Left ventricle myocardium superior (tissue), 1 donor: ENCODE measurements at places on chromosomes 11 and 22.
A peak's percentile ranks its signal among the peaks of the same experiment; 100 is the strongest.

- no peak for DNase-seq
These were observed 199.0 kb downstream of the ETS1 start for GRCh38 chr11:128388206-128388815.

GRCh38 chr11:75233754-75234172 is 6.8 kb upstream of the TPBGL start:
- no peak for DNase-seq

- no peak for DNase-seq
These were observed 51.8 kb upstream of the KIRREL3 start for GRCh38 chr11:127052404-127052803.

DNA sequence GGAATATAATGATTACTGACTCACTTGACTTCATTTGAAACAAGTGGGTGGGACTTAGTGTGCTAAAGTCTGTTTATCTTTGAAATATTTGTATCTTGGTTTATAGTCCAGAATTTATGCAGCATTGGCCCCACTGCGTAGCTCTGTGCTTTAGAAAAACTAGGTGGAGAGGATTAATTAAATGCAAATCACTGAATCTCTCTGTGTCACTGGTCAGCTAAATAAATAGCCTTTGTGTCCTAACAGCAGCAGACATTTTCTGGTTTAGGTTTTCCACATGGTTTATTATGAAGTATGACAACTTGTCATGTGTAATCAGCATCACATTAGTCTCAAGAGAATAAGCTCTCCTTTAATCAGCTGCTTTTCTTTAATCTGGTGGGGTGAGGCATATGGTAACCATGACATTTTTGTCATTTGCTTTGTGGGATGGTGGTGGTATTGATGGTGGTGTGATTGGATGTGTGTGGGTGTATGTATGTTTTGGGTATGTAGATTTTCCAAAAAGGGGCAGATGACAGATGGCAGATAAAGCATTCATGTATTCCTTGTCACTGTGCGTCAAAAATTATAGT is 33.9 kb downstream of the BCL2L13 start:
- no peak for DNase-seq

GRCh38 chr11:65558930-65559509 is 861 bp upstream of the LTBP3 start:
- DNase-seq: peak; percentile 88

GRCh38 chr22:29351891-29352290 is 36.4 kb upstream of the RASL10A start:
- DNase-seq: no peak

DNA sequence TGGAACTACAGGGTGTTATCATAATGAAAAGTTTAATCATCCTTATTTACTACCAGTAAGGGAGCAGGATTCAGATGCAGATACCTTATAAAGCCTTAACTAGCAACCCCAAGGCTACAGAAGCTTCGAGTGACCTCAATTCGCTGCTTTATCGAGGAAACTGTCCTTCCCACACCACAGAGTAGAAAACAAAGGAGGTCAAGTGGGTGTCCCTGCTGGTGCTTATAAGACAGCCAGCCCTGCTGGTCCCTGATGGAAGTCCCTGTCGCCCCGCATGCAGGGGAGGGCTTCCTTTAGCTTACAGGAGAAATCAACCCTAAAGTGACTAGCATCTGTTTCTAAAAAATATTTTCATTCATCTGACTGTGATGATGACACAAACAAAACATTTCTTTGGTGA is 7.3 kb downstream of the MN1 start:
- DNase-seq: no peak

- no peak for DNase-seq
These were observed 617.1 kb downstream of the BRD1 start for GRCh38 chr22:49210606-49211005.

DNA sequence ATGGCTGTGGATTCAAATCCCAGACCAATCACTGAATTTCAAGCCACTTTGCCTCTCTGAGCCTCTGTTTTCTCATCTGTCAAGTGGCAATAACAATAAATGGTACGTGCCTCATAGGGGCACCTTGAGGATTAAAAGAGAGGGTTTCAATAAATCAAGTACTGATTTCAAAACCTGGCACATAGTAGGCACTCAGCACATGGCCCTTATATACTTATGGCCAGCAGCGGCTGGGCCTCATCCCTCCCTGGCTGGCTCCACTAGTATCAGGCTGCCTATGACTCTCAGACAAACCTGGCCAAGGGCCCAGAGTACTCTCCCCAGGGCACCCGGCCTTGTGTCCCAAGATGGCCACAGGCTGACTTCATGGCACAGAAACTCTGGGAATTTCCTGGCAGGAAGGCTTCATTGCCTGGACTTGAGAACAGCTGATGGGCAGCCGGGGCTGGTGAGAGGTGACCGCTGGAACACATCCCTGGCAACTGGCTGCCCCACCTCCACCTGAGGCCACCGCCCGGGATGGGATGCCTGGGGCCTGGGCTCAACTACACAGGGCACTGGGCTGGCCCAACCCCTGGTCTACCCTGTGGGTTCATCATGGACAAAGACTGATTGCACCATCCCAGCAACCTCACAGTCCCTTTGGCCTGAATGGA is 3.4 kb downstream of the FADS3 start:
- DNase-seq: peak; percentile 91

- DNase-seq: no peak
These were observed 68.2 kb upstream of the EED start for GRCh38 chr11:86176165-86176884.

DNA sequence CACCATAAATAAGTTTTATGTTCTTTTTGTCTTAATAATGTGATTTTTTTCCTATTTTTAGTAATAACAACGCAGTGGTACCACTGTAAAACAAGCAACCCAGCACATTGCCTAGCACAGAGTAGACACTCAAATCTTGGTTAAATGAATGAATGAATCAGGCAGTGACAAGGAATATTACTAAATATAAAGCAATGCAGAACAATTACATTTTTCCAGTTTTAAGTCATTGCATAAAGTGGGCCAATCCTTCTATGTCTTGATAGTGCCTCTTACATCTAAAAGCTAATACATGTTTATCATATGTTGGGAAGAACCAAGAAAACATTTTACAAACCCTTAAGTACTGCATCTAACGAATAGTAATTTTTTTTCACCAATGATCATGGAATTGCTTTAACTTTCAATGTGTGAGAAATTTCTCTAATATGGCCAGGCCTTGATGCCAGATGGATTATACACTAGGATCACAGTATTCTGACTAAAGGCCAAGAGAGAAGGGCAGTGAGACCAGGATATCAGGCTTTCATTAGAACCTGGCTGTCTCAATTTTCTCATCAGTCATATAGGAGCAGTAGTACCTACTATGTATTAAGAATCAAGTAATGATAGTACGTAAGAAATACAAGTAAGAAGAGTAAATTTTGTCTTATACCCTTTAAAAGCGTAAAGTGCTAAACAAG is 88.5 kb downstream of the TRIM44 start:
- DNase-seq: no peak

- no peak for DNase-seq
These were observed 8.7 kb downstream of the COMMD9 start for GRCh38 chr11:36280531-36280930.

GRCh38 chr22:24683691-24684090 is 80.7 kb downstream of the GGT1 start:
- DNase-seq: no peak

- DNase-seq: no peak
These were observed 852.7 kb downstream of the LRRC4C start for GRCh38 chr11:40606800-40607199.

DNA sequence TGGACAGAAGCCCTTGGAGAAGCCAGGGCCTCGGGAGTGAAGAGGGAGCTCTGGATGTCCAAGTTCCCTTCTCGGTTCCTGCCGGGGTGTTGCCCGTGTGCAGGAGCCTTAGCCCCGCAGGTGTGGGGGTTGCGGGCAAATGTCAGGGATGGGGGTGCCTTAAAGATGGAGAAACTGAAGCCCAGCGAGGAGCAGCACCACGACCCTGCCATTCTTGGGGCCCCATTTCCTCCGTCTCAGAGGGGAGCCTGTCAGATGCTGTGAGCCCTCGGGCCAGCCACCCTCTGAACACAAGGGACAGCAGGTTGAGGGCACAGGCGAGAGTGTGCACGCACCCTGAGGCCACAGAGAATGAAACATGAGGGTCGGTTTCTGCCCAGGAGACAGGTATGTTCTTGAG is 6.3 kb downstream of the OSBPL5 start:
- no peak for DNase-seq

- peak; percentile 91 for DNase-seq
These were observed 46.0 kb downstream of the PPARA start for GRCh38 chr22:46196278-46196677.

DNA sequence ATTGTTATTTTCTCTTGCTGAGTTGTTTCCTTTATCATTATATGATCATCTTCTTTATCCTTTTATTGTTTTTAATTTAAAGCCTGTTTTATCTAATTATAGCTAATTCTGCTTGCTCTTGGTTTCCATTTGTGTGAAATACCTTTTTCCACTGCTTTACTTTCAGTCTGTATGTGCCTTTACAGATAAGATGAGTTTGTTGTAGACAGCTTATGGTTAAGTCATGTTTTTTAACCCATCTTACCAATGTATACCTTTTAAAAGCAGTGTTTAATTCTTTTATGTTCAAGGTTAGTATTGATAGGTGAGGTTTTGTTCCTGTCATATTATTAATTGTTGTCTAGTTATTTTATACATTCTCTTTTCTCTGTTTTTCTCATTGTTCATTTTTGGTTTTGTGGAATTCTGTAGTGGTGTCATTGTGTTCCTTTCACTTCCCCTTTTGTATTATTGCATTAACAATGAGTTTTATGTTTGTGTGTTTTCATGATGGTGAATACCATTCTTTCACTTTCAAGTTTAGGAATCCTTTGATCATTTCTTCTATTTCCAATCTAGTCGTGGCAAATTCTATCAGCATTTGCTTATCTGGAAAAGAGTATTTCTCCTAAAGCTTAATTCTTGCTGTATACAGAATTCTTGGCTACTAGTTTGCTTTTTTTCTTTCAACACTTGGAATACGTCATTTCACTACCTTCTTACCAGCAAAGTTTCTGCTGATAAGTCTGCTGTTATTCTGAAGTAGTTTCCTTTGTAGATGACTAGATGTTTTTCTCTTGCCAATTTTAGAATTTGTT is 21.8 kb downstream of the OR5AN1 start:
- no peak for DNase-seq

- no peak for DNase-seq
These were observed 100.7 kb downstream of the BCR start for GRCh38 chr22:23281053-23281405.

DNA sequence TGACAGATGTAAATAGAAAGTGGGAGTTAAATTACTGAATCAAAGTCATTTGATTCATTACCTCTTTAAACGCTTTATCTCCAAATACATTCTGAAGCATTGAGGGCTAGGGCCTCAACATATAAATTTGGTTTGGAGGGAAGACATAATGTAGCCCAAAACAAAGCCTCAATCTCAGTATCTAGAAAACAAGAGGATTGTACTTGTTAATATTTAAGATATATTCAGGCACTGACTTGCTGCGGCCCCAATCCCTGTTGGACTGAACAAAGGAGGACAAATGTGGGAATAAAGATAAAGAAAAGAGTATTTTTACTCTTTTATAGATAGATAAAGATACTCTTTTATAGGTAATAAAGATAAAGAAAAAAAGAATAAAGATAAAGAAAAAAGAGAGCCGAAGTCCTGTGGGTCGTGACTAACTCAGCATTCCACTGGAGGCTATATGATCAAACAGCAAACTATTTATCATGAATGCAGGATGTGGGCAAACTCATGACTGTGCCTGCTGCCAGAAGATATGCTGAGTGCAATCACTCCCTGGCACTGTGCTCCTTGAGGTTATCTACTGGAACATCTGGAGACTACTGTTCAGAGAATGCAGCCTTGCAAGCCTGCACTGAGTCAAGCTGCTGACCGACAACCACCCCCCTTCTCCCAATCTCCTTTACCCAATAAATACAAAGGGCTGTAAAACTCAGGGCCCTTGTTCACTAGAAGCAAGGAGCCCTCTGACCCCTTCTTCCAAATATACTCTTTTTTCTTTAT is 6.9 kb downstream of the OR10V1 start:
- DNase-seq: no peak

DNA sequence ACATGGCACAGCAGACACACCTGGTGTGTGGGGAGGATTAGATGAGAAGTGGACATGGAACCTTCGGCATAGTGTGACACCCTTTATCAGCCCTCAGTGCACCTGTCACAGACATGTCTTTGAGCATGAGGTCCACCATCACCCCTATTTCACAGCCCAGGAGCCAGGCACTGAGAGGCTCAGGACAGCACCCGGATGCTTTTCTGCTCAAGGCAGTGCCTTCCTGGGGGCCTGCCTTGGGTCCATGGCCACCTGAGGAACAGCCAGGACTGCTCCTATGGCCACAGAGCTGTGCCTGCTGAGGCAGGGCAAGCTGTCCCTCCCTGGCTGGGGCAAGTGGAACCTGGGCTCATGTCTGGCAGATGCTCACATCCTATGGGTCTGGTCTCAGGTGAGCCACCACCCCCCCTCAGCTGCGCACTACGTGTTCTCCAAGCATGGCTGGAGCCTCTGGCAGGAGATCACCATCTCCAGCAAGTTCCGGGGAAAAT is 75.8 kb downstream of the MORC2 start:
- DNase-seq: no peak

DNA sequence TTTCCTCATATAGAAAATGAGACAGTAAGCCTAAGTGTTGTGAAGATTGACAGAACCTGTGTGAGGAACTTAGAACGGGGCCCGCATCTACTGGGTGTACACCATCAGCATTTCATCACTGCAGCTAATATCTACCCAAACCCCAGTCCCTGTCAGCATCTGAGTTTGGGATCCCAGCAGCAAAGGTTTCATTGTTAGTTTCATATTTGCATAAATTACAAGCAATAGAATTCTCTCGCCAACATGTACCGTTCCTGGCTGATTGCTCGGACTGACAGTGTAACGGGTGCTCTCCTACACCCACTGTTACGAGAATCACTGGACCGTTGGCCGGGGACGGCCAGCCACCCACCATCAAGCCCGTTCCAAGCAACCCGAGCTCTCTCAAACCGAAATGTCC is 10.4 kb upstream of the TMPRSS6 start:
- DNase-seq: no peak

DNA sequence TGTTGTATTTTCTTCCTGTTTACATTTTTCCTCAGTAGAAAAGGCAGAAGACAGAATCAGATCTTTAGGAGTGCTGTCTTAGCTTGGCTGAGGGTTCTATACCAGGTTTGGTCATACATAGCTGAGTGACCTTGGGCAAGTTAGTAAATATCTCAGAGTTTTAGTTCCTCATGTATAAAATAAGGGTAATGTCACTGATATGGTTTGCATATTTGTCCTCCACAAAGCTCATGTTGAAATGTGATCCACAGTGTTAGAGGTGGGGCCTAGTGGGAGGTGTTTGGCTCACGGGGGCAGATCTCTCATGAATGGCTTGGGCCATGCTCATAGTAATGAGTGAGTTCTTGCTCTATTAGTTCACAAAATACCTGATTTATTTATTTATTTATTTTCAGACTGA is 7.5 kb upstream of the HTR3A start:
- no peak for DNase-seq
